ENCODE measurements at places on chromosomes 3 and 15.

DNA sequence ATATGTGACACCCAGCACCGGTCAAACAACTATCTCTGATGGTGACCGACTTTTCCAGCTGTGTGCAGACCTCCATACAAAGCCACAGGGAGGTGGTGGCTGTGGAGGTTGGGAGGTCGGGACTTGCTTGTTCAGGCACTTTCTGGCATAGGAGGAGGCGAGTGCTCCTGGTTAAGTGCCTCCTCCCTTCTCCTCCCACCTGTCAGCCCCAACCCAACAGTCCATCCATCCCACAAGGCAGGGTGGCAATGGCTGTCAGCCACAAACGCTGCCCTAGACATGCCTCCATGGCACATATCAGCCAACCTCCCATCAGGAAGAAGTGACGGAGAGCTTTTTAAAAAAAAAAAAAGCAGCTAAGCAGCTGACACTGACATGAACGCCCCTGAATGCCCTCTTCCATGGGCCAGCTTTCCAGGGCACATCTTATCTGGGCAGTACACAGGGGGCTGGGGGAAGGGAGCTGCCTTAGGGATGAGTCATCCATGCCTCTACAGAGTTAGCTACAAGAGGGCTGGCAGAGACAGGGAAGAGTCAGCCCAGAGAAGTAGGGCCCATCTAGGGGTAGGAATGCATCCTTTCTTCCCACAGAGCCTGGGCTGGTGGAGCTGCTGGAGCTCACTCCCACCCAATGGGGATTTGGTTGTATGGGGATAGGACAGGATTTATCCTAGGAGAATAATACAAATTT is 41.2 kb downstream of the CCDC12 start:
- DNase-seq, result no peak

DNA sequence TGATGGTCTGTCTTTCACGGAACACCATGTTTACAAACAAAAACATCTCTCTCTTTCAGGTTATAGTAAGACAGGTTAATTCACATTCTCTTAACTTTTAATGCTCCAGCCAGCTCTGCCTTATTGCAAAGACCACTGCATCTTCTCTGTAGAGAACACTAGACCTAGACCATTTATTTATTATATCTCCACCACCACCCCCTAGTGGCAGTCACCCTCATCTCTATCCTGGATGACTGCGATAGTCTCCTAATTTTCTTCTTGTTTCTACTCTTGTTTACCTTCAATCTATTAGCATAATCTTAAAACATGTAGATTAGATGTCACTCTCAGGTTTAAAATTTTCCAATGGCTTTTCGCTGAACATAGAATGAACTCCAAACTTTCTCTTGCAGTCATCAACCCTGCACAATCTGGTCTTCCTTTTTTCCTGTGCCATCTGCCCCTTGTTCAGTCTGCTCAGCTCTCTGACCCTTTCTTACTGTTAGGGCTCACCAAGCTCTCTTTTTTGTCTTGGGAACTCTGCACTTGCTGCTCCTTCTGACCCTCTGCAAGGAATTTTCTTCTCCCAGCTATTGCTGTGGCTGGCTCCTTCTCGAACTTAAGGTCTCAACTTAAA is 155.6 kb downstream of the SQOR start:
- peak; percentile 2 for DNase-seq

GRCh38 chr3:124986192-124987143 is 51.9 kb upstream of the MUC13 start:
- no peak for DNase-seq

- no peak for DNase-seq
Observed at GRCh38 chr3:4021162-4021561, 221.9 kb downstream of the LRRN1 start.

- no peak for DNase-seq
Observed at GRCh38 chr3:6512172-6512800, 348.6 kb upstream of the GRM7 start.

GRCh38 chr3:12919205-12919604 is 77.8 kb upstream of the RPL32 start:
- no peak for DNase-seq

- DNase-seq, result no peak
Observed at GRCh38 chr3:11607816-11608215, 35.9 kb downstream of the VGLL4 start.

- no peak for DNase-seq
Observed at GRCh38 chr3:28989646-28990089, 291.2 kb upstream of the RBMS3 start.

- DNase-seq, result no peak
Observed at GRCh38 chr3:122215592-122216298, 32.3 kb downstream of the CASR start.

DNA sequence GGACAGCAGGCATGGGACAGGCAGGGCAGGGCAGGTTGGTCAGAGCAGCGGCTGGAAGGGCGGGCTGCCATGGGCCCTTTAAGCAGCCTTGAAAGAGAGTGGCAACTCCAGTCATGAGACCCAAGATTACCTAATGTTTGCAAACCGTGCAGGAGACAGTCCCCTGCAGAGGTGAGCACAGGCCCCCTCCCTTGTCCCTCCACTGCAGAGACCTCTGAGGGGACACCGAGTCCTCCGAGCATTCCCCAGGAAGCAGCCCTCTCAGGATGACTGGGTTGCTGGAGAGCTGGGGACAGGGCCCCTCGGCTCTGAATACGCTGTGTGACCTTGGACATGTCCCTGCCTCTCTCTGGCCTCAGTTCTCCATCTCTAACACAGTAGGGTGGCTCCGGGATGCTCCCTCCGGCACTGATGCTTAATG is 81.4 kb downstream of the IQSEC1 start:
- no peak for DNase-seq

DNA sequence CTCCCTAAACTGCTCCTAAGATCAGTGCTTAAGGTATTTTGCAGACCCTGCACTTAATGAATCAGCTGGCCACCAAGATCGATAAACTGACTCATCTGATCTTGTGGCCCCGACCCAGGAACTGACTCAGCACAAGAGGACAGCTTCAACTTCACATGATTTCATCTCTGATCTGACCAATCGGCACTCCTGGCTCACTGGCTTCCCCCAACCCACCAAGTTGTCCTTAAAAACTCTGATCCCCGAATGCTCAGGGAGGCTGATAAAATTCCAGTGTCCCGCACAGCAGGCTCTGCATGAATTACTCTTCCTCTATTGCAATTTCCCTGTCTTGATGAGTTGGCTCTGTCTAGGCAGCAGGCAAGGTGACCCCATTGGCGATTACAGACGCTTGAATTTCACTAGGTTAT is 13.5 kb downstream of the HTR3E start:
- no peak for DNase-seq

DNA sequence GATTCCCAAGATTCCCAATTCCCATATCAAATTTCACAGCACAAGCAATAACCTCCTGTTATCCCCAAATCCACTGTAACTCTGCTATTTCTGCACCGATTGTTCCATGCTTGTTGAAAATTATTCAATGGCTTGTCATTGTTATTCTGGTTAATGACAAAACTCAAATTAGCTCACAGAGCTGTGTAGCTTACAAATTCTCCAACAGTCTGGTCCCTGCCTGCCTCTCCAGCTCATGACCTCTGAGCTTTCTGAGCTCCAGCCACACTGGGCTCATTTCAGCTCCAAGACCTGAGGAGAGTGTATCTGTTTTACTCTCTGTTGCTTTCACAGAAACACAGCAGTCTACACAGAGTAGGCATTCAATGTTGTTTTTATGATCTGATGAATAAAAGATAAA is 3.3 kb downstream of the DPPA2 start:
- no peak for DNase-seq

GRCh38 chr15:48437178-48437577 is 105.9 kb downstream of the DUT start:
- no peak for DNase-seq

DNA sequence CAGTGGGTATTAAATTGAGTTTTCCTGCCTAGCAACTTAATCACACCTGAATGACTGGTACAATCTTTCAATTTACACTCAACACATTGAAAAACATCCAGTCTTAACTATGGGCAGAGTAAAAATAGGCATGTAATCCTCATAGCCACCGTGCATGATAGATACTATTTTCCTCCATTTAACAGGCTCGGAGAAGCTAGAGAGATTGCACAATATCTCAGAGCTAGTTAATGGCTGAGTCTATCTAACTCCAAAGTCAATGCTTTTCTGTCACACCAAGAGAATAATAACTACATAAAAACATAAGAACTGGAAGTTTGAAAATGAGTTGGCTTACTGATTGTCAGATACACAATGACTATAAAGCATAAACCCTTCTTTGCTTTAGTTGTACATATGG is 36.8 kb downstream of the LSAMP start:
- no peak for DNase-seq

- DNase-seq, result no peak
Observed at GRCh38 chr15:70770863-70771262, 7.5 kb upstream of the UACA start.

DNA sequence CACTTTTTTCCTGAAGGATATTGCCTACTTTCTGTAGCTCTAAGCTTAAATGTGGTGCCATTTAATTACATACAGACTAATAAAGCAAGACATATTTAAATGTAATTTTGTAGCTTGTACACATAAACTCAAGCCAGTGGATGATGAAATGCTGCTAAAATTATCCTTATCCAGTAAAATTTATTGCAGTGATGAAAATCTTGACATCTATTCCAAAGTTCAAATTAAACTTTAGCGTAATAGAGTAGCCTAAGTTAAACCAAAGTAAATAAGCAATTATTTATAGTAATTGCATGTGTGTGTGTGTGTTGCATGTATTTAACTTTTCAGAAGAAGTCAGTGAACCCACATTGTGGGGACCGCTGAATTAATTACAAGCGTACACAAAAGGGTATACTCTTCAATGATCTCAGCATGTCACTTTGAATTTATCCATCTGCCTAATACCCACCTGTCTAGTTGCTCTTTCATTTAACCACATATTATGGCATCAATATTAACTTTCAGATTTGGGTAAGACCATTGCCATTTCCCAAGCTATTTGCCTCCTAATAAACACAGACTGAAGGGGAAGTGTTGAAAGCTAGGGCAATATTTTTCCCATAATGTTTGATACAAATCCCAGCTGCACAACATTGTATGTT is 85.0 kb downstream of the MECOM start:
- no peak for DNase-seq

DNA sequence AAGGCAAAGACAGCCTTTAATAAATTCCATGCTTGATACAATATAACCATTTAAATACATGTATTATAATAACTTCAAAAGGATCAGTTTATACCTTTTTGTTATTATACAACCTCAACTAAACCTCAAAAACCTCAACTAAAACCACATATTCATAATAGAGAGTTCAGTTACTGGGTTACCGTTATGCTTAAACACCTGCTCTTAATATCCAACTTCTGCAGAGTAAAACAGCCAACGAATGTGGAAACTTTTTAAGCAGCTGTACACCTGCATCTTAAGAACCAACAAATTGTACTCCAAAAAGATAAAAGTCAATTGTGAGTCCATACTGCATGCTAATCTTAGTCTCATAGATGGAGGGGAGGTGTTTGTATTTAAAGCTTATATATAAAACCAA is 53.5 kb downstream of the TFDP2 start:
- DNase-seq, result no peak

GRCh38 chr15:31522028-31522427 is 195.4 kb downstream of the KLF13 start:
- DNase-seq, result no peak

DNA sequence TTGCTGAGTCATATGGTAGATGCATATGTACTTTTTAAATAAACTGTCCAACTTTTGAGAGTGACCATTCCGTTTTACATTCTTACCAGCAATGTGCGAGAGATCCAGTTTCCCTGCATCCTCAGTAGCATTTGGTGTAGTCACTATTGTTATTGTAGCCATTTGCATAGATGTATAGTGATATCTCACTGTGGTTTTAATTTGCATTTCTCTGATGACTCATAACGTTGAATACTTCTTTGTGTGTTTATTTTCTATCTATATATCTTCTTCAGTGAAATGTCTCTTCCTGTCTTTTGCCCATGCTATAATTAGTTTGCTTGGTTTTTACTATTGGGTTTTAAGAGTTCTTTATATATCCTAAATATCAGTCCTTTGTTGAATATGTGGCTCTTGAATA is 255.7 kb upstream of the GRM7 start:
- no peak for DNase-seq

GRCh38 chr15:56719021-56719612 is 14.2 kb downstream of the ZNF280D start:
- no peak for DNase-seq

DNA sequence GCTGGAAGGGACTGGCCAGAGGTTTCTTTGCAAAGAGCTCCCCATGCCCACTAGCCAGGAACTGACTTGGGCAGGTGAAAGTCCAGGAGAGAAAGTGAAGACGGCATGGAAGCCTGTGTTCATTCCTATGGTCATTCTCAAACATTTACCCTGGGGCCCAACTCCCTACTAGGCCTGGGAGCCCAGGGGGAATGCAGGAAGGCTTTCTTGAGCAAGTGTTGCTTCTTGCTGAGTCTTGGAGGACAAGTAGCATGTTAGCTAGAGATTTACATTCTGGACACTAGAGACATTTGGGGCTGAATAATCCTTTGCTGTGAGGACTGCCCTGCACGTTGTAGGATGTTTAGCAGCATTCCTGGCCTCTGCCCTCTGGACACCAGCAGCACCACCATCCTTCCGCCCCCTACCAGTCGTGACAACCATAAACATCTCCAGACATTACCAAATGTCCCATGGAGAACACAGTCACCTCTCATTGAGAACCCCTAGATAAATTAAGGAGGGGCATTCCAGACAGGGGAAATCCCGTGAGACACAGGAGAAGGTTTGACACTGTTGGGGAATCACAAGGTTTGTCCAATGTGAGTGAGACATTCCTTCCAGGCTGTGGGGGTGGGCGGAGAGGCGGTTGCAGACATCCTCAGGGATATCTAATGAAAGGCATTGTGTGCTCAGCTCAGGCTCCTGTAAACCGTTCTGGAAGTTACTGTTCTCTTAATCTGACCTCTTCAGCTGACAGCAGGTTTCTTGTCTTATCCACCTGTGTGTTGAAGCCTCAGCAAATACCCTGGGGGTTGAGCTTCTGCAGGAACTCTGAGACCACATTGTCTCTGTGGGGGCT is 236.2 kb downstream of the TLE3 start:
- no peak for DNase-seq

- DNase-seq, result no peak
Observed at GRCh38 chr3:57956119-57956832, 51.9 kb upstream of the FLNB start.

DNA sequence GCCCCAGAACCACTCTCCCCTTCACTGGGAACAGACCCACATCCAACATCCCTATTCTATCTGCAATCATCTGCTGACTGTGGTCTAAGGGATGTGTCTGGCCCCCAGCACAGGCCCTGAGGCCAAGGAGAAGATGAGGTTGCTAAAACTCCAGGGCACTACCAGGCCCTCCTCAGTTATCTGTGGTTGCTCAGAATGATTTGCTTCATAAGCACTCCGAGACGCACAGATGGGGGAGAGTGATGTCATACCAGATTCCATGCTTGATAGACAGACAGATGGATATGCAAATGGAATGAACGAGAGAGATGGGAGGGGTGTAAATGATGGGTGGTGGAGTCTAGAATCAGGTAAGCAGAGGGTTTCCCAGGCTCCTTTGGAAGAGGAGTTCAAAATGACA is 57.8 kb downstream of the CEMIP start:
- no peak for DNase-seq

Measured in CD8-positive, alpha-beta T cell (primary cell).